ENCODE measurements at places on chromosomes 12 and 14.

- no peak for DNase-seq
Observed at GRCh38 chr12:127750076-127750840, 516.7 kb upstream of the TMEM132C start.

- DNase-seq = no peak
Observed at GRCh38 chr14:90409209-90409730, 12.4 kb downstream of the CALM1 start.

GRCh38 chr12:118633071-118633470, 256.7 kb downstream of the SUDS3 start:
- no peak for DNase-seq

DNA sequence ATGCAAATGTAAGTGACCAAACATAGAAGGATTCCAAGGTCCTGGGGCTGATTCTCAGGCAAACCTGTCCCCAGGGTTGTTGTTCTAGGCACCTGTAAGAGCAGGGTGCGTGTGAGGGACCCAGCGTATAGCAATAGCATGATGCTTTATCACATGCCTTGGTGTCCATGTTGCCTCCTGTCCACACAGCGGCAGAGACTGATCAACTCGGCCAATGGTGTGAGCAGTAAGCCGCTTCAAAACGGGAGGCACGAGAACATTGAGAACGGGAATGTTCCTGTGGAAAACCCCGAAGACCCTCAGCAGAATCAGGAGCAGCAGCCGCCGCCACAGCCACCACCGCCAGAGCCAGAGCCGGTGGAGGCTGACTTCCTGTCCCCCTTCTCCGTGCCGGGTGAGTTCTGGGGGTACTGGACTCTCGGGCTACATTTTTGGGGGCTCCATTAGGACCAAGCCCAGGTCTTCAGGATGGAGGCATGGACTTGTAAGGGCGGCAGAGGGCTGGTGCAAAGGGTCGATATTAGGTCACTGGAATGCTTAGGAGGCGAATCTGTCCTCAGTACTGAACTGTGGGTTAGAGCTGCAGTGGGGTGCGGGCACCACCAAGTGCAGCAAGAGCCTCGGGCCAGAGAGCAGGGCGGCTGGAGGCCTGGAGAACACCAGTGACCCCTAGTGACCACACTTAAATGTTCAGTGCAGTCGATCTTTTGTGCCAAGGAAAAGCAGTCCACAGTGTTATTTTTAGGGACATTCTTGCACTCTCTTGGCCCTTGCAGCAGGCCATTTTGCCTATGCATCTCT, 57.2 kb upstream of the RIN3 start:
- no peak for DNase-seq

- DNase-seq = no peak
Observed at GRCh38 chr14:91143862-91144261, 30.0 kb downstream of the DGLUCY start.

- no peak for DNase-seq
Observed at GRCh38 chr14:22315336-22315735, 273.7 kb downstream of the DAD1 start.

GRCh38 chr12:113278633-113279032, 56.3 kb downstream of the SLC8B1 start:
- DNase-seq = no peak

- DNase-seq = no peak
Observed at GRCh38 chr14:38107216-38107631, 100.5 kb upstream of the SSTR1 start.

DNA sequence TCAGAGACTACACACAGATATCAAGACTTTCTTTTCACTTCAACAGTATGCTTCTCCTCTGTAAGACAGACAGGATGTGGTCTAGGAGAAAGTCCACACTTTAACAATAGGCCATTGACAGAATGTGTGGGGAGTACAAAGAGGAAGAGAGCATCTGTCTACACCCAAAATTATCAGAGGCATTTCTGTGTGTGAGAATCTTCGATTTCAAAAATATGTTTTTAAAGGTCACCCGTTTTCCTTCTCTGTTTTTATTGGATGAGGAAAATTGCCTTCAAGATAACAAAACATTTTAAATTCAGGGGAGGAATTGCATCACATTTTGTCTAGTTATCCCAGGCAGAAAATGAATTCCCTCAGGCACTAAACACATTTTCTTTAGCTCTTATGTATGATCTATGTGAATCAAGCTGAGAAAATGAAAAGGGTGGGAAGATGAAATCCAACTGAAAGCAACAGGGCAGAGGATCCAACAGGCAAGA, 16.4 kb downstream of the NAV3 start:
- no peak for DNase-seq

DNA sequence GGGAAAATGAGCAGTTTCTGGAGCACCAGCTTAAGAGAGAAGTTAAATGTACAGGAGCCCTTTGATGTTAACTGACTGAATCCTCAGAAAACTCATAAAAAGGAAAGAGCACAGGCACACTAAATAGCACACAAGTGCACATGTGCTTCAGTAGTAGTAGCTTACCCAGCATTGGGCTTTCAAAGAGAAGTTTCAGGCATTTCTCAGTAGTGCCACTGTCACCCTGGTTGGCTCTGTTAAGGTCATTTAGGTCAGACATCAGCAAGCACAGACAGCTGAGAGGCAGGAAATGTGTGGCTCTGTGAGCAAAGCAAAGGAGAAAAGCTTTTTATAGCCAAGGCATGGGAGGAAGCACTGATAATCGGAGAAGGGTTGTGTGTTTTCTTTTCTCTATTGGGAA, 96.3 kb upstream of the HIF1A start:
- no peak for DNase-seq

DNA sequence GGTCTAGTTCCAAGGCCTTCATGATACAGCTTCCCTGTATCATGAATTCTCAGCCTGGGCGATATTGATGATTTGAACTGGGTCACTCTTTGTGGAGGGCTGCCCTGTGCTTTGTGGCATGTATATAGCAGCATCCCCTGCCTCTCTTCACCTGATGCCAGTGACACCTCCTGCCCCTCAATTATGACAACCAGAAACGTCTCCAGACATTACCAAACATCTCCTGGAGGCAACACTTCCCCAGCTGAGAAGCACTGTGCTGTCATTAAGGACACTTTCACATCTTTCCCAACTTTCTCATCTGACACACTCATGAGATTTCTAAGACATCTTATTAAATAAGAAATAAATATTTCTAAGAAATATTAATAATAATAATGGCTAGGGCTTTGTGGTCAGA, 315.3 kb downstream of the BCL11B start:
- no peak for DNase-seq

GRCh38 chr14:105023144-105023543, 2.3 kb upstream of the CDCA4 start:
- DNase-seq = no peak

- no peak for DNase-seq
Observed at GRCh38 chr14:55438066-55438683, 2.2 kb downstream of the TBPL2 start.

GRCh38 chr12:56839915-56840325, 76.8 kb downstream of the HSD17B6 start:
- no peak for DNase-seq

DNA sequence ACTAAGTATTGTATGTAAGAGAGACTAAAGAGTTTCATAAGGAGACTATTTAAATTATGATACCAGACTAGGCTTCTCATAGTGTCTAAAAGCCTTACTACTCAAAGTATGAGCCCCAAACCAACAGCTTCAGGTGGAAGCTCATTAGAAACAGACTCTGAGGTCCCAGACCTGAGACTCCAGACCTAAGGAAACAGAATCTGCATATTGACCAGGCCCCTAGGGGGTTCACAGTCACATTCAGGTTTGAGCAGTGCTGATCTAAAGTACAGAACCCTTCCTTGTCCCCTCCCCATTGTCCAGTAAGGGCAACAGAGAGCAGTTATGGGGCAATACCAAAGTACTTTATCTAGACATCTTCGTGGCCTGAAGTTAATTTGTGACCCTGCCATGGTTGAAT, 87.7 kb downstream of the SSPN start:
- DNase-seq = no peak

DNA sequence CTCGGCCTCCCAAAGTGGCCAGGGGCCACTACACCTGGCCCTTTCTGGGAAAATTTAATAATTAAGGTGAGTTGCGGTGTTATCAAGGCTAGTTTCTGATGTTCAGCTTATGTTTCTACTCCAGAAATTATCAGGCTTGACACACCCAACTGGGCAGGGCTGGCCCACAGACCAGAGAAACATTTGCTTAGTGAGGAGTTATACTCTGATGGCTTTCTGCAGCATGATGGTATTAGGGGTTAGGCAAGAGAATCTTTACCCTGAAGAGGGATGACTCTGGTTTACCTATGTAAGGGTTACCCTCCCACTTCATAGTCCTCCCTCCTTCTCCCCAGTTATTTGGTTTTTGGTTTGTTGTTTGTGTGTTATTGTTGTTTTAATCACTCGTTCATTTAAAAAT, 24.5 kb upstream of the HECTD1 start:
- DNase-seq = no peak

- DNase-seq = no peak
Observed at GRCh38 chr14:22896356-22896755, 13.3 kb downstream of the REM2 start.

DNA sequence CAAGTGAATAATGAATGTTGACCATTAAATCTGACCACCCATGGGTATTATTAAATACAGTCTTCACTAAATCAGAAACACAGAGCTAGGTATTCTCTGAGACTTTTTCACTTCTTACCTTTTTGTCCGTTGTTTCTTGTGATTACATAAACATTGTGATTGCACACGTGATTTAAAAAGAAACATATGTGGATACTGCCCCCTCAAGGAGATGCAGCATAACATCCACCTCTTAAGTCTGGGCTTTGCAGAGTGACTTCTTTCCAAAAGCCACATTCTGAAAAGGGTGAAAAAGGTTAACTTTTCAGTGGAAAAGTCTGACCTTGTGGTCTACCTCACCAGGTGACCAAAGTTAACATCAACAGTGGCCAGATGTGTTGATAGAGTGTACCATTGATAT, 185.5 kb upstream of the FAR2 start:
- no peak for DNase-seq

- DNase-seq = no peak
Observed at GRCh38 chr14:91890291-91890749, 23.0 kb upstream of the TC2N start.

DNA sequence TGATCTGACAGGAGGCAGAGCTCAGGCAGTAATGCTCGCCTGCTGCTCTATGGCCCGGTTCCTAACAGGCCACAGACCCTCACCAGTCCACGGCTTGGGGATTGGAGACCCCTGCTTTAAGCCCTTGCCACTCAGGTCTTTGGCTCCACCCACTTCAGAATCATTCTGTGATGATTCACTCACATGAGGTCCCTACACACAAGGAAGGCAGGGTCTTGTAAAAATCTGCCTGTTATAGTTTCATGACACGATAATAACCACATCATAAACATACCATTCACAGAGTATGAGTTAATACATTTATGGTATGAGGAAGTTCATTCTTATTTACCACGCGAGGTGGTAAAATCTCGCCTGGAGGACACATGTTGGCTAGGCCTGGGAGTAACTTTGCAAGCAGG, 29.0 kb upstream of the MAX start:
- DNase-seq = no peak

DNA sequence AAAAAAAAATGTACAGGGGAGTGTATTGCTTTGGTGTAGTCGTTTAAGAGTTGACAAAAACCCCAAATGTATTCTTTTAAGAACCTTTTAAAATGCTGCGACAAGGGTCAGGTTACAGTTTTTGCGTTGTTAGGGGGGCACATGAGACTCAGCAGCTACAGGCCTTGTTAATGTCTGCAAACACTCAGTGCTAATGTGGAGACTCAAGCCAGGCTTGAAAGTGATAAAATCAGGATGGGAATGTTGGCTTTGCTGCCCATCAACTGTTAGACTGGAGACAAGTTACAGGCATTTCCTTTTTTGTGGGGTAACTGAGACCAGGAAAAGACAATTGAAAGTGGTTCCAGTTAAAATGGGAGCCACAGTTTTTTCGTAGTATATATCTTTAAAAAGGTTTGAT, 84.8 kb downstream of the PRKCH start:
- no peak for DNase-seq

- DNase-seq = no peak
Observed at GRCh38 chr12:104761091-104761490, 197.0 kb downstream of the SLC41A2 start.

- DNase-seq = no peak
Observed at GRCh38 chr12:116484807-116485206, 74.4 kb upstream of the MAP1LC3B2 start.

GRCh38 chr12:11628353-11628752, 21.1 kb upstream of the ETV6 start:
- DNase-seq = no peak

DNA sequence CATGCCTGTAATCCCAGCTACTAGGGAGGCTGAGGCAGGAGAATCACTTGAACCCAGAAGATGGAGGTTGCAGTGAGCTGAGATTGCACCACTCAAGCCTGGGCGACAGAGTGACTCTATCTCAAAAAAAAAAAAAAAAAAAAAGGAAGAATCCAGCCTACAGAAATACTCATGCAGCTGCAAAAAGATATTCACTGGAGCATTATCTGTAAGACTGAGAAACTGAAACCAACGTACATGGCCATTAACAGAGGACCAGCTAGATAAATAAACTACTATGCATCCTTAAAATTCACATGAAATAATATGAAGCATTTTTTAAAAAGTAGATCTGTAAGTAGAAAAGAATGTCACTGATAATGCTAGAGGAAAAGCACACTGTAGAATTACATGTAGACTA, 3.5 kb downstream of the SLC7A7 start:
- DNase-seq = no peak

Measured in stimulated activated CD8-positive, alpha-beta memory T cell treated with anti-CD3 and anti-CD28 coated beads, Interleukin-4, amount 100 ng/mL, for 1 hour (primary cell).